ENCODE measurements at places on chromosomes 4 and X.

DNA sequence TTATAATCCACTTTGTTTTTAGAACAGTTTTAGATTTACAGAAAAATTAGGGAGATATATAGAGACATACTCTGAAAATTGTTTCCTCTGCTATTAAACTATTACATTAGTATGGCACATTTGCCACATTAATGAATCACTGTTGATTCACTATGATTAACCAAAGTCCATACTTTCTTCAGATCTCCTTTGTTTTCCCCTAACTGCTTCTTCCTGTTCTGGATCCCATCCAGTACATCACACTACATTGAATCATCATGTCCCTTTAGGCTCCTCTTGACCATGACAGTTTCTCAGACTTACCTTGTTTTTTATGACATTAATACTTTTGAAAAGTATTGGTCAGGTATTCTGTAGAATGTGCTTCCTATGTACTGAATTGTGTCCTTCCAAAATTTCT lies 109.2 kb upstream of the EDNRA start:
- no peak for DNase-seq

GRCh38 chrX:15437724-15438123 lies 53.5 kb upstream of the VEGFD start:
- peak; percentile 25 for DNase-seq

GRCh38 chrX:56782352-56782751 lies 53.3 kb downstream of the NBDY start:
- peak; percentile 61 for DNase-seq

DNA sequence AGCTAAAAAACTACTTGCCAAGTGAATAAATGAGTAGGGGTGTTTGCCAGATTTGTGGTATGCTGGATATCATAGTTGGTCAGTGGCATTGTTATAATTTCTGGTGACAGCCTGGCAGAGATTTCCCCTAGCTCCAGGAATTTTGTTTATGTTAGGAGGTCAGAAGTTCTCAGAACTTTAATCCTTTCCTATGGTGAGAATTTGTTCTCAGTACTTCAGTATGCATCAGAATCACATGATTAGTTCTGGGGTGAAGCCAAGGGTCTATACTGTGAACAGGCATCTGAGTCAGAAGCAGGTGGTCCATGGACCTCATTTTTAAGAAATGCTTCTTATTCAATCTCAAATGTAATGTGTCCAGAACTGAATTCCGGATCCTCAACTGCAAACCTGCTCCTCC lies 10.5 kb downstream of the RASSF6 start:
- no peak for DNase-seq

DNA sequence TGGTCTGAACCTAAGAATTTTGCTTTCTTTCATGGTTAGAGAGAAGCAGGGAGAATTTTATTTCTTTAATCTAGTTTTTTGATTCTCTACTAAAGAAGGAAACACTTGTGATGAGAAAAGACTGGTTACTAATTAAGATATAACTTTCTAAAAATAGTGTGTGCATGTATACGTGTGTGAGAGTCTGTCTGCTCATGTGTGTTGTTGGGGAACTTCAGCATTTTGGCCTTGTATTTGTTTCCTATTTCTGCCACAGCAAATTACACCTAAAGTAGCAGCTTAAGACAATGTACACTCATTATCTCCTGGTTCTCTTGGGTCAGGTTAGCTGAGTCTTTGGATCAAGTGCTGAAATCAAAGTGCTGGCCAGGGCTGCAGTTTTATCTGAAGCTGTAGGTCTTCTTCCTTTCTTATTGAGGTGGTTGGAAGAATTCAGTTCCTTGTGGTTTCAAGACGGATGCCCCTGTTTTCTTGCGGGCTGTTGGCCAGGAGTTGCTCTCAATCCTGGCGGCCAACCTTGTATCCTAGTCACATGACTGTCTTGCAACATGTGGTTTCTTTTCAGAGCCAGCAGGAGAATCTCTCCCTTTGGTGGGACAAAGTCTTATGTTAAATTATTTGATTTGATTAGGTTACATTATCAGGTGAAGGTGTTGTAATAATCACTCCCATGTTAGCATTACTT lies 188.4 kb upstream of the CLNK start:
- no peak for DNase-seq

DNA sequence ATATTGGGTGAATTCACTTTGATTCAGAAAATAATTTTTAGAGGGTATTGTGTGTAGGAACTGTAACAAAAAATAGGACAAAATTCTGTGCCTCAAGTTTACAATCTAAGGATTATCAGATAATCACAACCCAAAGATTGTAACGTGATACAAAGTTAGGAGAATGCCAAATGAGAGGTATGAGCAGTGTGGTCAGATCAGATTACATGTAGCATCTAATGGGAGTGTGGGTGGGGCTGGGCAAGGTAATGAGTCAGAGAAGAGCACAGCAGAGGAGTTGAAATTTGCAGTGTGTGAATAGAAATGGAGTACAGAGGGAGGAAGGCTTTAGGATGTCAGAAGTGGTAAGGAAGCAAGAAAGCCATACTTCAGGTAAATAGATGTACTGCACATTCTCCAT lies 103.4 kb upstream of the TEX13A start:
- DNase-seq, result no peak

DNA sequence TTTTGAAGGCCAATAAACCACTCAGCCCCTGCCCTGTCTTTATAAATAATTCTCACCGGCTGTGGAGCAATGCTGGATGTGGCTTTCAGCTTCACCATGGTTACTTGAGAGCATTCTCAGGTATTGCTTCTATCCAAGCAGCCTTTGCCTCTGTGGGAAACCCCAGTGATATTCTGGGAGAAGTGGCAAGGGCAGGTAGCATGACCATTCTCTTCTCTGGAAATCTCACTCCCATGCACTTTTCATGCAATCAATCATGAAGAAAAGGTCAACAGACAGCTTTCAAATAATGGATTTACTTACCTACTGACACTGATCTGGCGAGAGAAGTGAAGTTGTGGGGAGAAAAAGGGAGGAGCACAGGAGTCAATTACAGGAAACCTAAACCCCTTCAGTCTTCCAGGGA lies 49.5 kb downstream of the UNC5C start:
- DNase-seq, result no peak

- DNase-seq, result peak; percentile 12
Measured at GRCh38 chr4:11814758-11815157, 386.1 kb upstream of the HS3ST1 start.

GRCh38 chrX:479273-479981 lies 92.7 kb upstream of the PPP2R3B start:
- no peak for DNase-seq

- peak; percentile 6 for DNase-seq
Measured at GRCh38 chr4:7194251-7195140, 2.2 kb downstream of the SORCS2 start.

GRCh38 chrX:39017077-39017476 lies 215.8 kb downstream of the MID1IP1 start:
- no peak for DNase-seq

DNA sequence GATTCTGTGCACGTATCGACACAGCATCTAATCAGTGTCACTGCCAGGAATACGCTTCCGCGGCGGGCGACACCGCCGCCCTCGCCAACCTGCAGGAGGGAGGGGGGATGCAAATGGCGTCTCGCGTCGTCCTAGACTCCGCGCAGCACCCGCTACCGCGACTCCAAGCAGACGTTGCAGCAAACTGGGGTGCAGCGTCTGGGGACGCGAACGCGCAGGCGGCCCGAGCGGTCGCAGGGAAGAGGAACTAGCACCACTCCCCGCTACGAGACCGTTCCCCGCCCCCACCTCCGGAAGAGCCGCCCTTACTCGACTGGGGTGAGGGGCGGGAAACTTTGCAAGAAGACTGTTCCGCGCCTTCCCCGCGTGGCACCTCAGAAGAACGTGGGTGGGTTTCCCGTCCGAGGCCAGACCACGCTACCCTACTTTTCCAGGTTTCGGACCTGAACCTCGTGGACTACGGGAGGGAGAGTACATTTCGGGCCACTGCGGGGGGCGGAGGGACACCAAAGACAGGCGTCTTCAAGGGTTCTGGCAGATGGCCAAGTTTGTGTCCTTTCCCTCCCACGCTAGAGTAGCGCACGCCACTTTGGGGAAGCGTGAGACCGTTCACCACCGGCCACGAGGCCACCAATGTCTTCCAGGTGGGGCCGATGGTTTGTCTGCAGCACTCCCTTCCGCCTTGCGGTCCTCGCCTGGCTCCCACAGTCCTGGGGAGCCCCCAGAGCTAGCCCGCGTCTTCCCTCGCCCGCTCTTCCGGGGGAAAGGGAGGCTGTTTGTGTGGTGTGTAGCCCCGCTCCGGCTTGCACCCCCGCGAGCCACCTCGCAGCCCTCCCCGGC lies 78.0 kb upstream of the BCOR start:
- no peak for DNase-seq

GRCh38 chr4:13285336-13285735 lies 198.8 kb downstream of the RAB28 start:
- no peak for DNase-seq

Measured in suppressor macrophage treated with lipopolysaccharide for 4 hours (primary cell).